ENCODE measurements at places on chromosomes 1 and 21.

DNA sequence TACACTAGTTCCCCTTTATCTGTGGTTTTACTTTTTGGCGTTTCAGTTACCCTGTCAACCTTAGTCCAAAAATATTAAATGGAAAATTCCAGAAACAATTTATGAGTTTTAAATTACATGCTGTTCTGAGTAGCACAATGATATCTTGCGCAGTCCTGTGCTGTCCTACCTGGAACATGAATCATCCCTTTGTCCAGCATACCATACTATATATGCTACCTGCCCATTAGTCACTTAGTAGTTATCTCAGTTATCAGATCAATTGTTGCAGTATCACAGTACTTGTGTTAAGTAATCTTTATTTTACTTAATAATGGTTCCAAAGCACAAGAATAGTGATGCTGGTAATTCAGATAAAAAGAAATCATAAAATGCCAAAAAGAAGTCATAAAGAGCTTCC, 52.7 kb downstream of the AGBL4 start:
- DNase-seq, result no peak

DNA sequence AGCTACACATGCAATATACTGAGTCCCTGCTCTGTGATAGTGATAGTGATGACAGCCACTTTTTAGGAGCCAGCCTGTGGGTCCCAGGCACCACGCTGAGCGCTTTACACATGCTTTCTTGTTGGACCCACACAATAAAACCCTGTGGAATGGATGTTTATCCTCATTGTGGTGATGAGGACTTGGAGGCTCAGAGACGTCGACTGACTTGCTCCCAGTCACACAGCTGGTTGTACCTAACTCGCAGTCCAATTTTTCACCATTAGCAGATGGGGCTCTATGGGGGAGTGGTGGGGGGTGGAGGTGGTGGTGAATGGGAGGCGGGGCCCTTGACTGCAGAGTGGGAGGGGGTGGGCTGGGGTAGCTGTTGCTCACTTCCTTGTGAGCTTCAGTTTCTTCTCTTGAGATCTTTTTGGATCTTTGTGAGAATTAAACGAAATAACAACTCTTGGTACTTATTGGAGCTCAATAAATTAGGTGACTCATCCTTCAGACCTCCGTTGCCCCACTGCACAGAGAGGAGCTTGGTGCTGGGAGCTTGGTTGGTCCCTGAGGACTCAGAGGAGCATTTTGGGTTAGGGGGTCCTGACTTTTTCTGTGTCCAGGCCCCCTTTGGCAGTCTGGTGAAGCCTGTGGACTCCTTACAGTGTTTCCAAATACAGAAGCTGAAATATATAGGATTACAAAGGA, 61.8 kb upstream of the CD1D start:
- no peak for DNase-seq

- no peak for DNase-seq
Measured at GRCh38 chr1:21045351-21045750, 131.3 kb downstream of the EIF4G3 start.

- no peak for DNase-seq
Measured at GRCh38 chr1:224751624-224752311, 135.7 kb downstream of the CNIH3 start.

- DNase-seq, result no peak
Measured at GRCh38 chr1:221667504-221667903, 74.4 kb downstream of the DUSP10 start.

GRCh38 chr1:244234009-244234643, 183.0 kb downstream of the ZBTB18 start:
- DNase-seq, result no peak

DNA sequence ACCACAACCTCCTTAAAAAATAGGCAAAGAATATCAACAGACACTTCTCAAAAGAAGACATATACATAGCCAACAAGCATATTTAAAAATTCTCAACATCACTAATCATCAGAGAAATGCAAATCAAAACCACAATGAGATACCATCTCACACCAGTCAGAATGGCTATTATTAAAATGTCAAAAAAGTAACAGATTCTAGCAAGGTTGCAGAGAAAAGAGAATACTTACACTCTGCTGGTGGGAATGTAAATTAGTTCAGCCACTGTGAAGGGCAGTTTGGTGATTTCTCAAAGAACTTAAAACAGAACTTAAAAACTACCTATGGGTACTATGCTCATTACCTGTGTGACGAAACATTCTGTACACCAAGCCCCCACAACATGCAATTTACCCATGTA, 20.7 kb downstream of the CD1B start:
- DNase-seq, result no peak

DNA sequence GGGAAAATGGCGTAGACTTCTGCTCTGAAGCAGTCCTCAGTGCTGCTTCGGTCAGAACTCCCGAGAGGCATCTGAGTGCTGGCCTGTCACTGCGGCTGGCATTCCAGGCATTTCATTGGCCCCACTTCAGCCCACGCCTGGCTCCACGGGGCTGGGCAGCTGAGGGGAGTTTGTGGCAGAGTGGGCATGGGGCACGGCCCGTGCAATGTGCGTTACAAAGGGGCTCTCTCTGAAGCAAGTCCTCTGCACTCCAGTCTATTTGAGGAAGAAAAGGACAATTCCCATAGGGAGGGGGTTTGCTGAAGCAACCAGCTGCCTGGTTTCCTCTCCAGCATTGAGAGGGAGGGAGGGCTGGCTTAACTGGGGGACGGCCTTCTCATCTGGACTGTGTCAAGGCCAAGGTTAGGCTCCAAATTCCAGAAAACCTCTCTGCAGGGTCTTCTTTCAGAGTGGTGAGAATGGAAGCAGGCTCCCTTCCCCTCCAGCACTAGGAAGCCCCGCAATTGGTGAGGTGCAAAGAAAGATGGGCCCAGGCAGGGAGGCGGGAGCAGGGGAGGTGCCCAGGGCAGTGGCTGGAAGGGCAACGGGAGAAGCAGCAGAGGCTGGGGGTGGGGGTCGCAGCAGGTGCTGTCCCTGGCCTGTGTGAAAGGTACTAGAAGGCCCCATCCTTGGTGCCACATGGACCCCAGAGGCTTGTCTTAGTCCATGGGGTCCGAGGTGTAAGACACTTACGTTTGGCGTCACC, 21.1 kb upstream of the GPR157 start:
- no peak for DNase-seq

DNA sequence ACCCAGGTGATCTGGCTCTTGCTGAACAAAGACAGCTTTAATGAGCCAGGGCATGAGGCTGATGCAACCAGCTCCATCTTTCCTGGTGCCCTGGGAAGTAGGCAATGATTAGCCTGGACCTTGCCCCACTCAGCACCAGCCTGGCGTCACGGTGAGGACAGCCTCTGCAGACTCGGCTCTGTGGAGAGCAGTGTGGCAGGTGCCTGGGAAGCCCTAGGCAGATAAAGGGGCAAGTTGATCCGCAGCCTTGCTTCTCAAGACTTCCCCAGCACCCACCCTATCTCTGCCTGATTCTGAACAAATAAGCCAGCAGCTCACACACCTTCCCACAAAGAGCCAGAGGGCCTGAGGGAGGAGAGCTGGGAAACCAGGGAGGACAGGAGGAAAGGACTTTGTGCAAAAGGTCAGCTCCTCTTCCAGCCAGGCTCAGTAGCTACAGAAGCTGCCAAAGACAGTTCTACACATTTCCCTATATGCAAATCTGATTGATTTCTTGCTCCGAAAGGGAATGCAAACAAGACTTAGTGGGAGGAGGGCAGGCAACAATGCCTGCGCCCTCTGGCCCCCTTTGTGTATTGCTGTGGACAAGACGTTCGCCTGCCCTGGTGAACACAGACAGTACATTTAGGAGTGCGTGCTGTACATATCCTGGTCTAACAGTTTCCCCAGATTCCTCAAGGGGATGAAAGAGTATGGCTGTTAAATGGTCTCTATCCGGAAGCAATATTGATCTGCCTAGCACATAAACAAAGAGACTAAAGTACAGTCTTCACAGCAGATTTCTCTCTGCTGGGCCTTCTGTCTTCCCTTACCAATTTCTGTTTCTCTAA, 63.8 kb downstream of the BCAR3 start:
- no peak for DNase-seq

DNA sequence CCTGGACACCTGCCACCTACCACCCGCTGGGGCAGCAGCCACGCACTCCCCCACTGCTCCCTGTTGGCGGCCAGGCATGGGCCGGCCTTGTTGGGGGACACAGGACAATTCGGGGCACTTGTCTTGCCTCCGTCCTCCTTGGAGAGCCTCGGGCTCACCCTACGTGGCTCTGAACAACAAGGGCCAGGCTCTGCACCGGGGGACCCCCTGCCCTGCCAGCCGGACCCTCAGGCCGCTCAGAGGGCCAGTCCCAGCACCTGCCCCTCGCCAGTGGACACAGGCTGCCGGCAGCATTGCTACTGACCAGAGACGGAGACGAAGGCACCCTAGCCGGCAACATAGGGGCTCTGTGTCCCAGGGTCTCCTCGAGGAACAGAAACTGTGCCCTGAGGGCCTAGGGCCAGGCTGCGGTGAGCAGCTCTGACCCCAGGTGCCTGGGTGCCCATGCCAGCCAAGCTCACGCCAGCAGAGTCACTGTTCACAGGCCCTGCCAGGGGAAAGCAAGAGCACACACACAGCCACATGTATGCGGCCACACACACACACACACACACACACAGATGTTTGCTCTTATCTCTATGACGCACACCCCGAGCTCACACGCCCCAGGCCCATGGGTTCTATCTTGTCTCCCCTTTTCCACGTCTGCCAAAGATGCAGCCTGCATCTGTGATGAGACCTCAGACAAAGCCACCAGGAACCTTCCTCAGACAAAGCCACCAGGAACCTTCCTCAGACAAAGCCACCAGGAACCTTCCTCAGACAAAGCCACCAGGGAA, 45.9 kb downstream of the MORN1 start:
- no peak for DNase-seq

- DNase-seq, result no peak
Measured at GRCh38 chr1:184426278-184426674, 39.4 kb downstream of the C1orf21 start.

DNA sequence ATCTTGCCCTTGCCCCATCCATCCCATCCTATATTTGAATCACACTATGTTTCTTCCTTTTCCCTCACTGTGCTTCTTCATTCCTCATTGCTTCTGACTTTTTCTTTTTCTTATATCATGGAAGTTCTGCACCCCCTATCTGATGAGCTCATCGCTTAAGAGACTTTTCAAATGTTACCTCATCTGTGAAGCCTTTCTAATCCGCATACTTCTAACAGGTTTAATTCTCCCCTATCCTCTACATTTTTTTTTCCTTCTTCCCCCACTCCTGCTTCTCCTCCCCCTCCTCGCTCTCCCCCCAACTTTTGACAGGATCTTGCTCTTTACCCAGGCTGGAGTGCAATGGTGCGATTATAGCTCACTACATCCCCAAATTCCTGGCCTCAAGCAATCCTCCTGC, 39.5 kb downstream of the OSBPL9 start:
- no peak for DNase-seq

GRCh38 chr1:181175955-181176354, 87.5 kb downstream of the IER5 start:
- DNase-seq, result no peak

GRCh38 chr1:86137436-86137835, 19.1 kb downstream of the COL24A1 start:
- DNase-seq, result no peak

GRCh38 chr1:109823543-109824348, 60.0 kb upstream of the EPS8L3 start:
- no peak for DNase-seq

DNA sequence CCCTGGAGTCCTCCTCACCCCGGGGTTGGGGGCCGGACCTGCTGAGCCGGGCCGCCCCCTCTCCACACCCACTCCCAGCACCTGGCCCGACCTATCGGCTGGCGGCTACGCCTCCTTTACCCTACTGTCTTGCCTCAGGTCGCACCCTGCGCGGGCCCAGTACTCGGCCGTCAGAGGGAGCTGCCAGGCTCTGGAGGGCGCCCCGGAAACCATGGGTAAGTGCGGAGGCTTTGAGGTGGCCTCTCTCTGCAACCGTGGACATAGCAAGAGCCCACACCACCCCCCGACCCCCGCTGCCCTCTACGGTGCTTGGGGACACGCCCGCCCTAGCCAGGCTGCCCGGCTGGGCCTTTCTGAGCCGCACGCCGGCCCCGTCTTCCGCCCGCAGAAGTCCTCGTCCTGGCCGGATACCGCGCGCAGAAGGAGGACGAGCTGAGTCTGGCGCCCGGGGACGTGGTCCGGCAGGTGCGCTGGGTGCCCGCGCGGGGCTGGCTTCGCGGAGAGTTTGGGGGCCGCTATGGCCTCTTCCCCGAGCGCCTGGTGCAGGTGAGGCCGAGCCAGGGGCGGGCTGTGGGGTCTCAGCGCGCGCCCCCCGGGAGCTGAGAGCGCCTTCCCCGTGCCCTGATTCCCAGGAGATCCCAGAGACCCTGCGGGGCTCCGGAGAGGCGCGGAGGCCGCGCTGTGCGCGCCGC, at the start of gene SH3D21:
TSS of gene SH3D21 (plus strand) at position 159 of the 692 bp plus-strand sequence. CDS start at position 212, 53 bp downstream.
- DNase-seq, result peak; percentile 44

Data from NT2/D1 (cell line).